H9 (cell line): ENCODE measurements at places on chromosomes 16 and 17. TPM values are rescaled to one million over a fixed set of nuclear protein-coding genes. Genes with fewer than 3 reads are reported as not detected.

The CACNG4 gene
- 6.0 and 6.3 TPM in 2 replicates for total RNA-seq

The CTRL gene
- total RNA-seq: 2.7 and 3.3 TPM in 2 replicates

The OTOA gene
- 0.11 and 0.13 TPM in 2 replicates for total RNA-seq

The RPGRIP1L gene
- total RNA-seq: 11.7 and 12.1 TPM in 2 replicates

The EPOP gene
- total RNA-seq: 5.9 and 6.1 TPM in 2 replicates

The ZNF778 gene
- total RNA-seq: 16.4 and 17.5 TPM in 2 replicates

DNA sequence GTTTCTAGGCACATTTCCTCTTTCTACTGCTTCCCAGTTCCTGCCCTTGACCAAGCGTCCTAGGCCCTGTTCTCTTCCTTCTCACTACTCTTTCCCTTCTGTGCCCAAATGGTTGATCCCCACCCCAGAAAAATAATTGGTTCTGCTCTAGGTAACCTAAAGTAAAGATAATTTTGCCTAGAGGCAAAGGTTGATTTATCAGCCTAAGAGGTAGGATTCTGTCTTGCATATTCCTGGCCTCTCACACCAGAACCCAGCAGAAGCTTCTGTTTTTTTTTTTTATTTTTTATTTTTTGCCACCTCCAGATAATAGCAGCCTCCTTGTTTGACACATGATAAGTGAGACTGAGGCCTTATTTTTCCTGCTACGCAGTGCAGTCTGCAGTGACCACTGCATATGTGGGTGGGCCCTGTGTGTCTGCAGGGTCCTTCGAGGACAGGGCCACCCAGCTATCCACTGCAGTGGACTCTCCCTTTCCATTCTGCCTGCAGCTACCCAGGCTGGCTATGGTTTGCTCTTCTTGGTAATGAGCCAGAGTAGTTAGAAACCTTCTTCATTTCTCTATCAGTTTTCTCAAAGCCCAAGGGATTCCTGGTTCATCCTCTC, 701 bp downstream of the PIPOX start:
- H3K4me1 ChIP-seq: peaks cover 15% of the 10 kb centered on the region
- H3K4me3 ChIP-seq: peak overlapping the region; percentile 47; the same call in 1 of the 2 replicates
- H3K36me3 ChIP-seq: peaks cover 6% of the 10 kb centered on the region; the same call in 2 of the 3 replicates

DNA sequence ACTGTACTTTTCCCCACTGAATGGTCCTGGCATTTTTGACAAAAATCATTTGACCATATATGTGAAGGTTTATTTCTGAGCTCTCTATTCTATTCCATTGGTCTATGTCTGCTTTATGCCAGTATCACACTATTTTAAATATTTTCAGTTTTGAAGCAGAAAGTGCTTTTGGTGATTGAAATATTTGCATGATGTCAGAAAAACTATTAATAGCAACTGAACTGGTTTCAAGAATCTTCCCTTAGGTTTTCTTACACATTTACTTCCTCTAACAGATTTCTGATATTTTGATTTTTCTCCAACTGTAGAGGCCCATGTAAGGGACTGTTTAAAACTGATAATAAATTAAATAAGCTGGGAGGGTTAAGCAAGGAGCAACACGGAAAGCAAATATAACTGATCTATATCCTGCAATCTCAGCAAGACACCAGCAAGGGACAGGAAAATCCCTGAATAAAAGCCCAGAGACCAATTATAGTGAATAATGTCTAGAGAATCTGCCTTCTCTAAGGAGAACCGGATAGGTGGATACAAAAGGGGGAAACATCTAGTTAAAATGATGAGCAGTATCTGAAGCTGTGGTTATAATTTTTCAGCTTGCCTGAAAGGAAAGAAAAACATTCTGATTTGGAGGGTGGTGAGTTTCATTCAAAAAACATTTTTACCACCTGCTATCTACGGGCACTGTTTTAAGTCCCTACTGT, 80.9 kb upstream of the STAC2 start:
- H3K4me3 ChIP-seq: no peak overlapping the region
- H3K36me3 ChIP-seq: peaks cover 5% of the 10 kb centered on the region
- H3K27me3 ChIP-seq: no peaks in the 10 kb centered on the region
- H3K4me1 ChIP-seq: no peaks in the 10 kb centered on the region
- H3K27ac ChIP-seq: no peak overlapping the region

DNA sequence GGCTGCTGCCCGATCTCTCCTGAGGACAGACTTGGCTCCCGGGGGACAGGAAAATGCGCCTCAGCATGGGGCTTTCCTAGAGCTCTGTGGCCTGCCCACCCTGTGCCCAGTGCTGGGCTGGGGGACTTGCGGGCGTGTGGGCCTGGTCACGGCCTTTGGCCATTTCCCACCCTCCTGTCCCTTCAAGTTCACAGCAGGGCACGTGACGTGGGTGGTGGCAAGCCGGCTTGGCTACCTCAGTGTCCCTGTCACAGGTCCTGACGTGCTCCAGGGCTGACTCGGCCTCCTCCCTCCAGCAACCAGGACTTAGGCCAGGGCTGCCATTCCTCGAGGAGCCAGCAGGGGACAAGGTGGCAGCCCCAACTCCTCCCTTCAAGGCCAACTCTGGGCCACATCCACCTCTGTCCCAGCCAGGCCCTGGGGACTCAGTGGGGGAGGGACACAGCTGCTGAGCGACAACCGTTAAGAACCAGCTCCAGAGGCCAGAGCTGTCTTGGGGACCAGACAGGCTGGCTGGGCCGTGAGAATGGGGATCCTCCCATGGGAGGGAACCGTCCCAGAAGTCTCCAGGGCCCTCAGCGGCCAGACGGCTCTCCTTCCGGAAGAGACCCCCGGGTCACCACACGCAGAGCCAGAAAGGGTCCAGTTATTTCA, 981 bp upstream of the UNC13D start:
- H3K27me3 ChIP-seq: no peaks in the 10 kb centered on the region
- peak; percentile 96 for DNase-seq
- H3K4me3 ChIP-seq: no peak overlapping the region; the same call in 2 of the 3 replicates
- peaks cover 44% of the 10 kb centered on the region for H3K36me3 ChIP-seq
- no peak overlapping the region for H3K27ac ChIP-seq
- H3K4me1 ChIP-seq: no peaks in the 10 kb centered on the region

- no peaks in the 10 kb centered on the region for H3K27me3 ChIP-seq
- H3K36me3 ChIP-seq: no peaks in the 10 kb centered on the region
- no peak for DNase-seq
- peaks cover 4% of the 10 kb centered on the region; the same call in 1 of the 2 replicates for H3K4me1 ChIP-seq
- H3K4me3 ChIP-seq: no peak overlapping the region
These were observed 107.3 kb downstream of the SDK2 start for GRCh38 chr17:73536700-73537605.

GRCh38 chr17:33940769-33941370, 314.2 kb upstream of the CCL2 start:
- H3K36me3 ChIP-seq: no peaks in the 10 kb centered on the region
- no peak overlapping the region for H3K27ac ChIP-seq
- H3K4me3 ChIP-seq: no peak overlapping the region
- H3K27me3 ChIP-seq: no peaks in the 10 kb centered on the region
- H3K4me1 ChIP-seq: no peaks in the 10 kb centered on the region
- DNase-seq: no peak

DNA sequence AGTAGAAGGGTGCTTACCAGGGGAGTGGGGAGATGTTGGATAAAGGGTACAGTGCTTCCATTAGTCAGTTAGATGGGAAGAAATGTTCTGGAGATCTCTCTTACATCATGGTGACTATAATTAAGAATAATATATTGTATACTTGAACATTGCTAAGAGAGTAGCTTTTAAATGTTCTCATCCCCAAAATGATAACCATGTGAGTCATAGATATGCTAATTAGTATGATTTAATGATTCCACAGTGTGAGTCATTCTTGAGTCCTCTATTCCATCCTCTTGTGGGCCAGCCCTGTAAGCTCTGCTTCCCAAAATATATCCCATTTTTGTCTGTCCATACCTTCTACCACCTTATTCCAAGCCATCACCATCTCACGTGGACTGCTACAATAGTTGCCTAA, 80.6 kb upstream of the CDH11 start:
- H3K27ac ChIP-seq: no peak overlapping the region
- H3K36me3 ChIP-seq: no peaks in the 10 kb centered on the region
- DNase-seq: no peak
- no peak overlapping the region for H3K4me3 ChIP-seq
- H3K4me1 ChIP-seq: no peaks in the 10 kb centered on the region

- H3K36me3 ChIP-seq: peaks cover 65% of the 10 kb centered on the region; the same call in 2 of the 3 replicates
- no peak for DNase-seq
- no peak overlapping the region for H3K27ac ChIP-seq
- no peak overlapping the region for H3K4me3 ChIP-seq
- H3K27me3 ChIP-seq: no peaks in the 10 kb centered on the region
These were observed 24.3 kb downstream of the METTL22 start for GRCh38 chr16:8645831-8646230.

GRCh38 chr17:64357191-64357981, 33.3 kb downstream of the PECAM1 start:
- H3K27ac ChIP-seq: no peak overlapping the region
- no peaks in the 10 kb centered on the region for H3K36me3 ChIP-seq
- no peak overlapping the region for H3K4me3 ChIP-seq
- H3K27me3 ChIP-seq: no peaks in the 10 kb centered on the region
- peak; percentile 46 for DNase-seq
- H3K4me1 ChIP-seq: no peaks in the 10 kb centered on the region

DNA sequence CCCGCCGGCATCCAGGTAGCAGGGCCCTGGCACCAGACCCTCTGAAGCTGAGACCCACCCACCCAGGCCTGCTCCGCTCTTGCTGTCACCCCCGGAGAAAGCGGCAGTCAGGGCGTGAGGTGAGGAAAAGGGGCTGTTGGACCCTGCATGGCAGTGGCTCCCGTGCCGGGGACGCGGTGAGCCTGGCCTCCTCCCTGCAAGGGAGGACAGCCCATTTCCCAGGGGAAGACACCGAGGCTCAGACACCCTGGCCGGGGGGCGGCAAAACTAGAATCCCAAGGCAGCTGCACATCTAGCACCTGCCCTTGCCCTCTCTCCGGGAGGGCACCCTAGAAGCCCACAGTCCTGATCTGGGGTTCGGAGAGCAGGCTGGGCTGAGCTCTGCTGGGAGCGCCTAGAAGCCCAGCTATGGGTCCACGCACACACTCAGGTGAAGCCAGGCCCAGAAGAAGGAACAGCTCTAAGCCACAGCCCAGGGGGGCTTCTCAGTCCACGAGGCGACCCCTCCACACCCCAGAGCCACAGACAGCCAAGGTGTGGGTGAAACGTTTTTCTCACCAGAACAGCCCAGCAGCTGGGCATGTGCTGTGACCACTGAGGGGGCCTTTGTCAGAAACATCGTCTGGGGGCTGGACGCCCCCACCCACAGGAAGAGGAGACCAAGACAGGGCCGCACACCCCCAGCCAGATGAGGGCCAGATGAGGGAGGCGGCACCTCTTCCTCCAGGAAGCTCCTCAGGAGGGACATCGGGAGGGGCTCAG, 22.4 kb downstream of the SLC7A5 start:
- peaks cover 71% of the 10 kb centered on the region for H3K36me3 ChIP-seq
- no peak overlapping the region for H3K4me3 ChIP-seq
- H3K4me1 ChIP-seq: no peaks in the 10 kb centered on the region; the same call in 1 of the 2 replicates
- H3K27ac ChIP-seq: no peak overlapping the region

DNA sequence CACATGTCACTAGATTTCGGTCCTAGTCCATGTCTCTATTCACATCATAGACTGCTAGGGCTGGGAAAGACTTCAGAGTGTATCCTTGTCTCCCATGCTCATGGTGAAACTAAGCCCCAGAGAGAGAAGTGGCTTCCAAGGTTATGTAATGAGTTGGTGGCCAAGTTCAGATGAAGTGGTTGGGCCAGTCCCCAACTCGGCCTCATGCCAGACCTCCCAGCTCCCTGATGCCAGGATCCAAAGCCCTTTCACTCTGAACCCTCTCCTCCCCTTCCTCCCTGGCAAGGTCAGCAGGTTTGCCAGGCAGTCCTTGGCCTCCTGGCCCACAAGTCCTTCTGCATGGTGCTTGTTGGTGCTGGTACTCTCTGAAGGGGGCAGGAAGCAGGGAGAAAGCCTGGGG, 189.7 kb downstream of the AXIN2 start:
- H3K27ac ChIP-seq: no peak overlapping the region
- no peaks in the 10 kb centered on the region for H3K27me3 ChIP-seq
- no peaks in the 10 kb centered on the region for H3K36me3 ChIP-seq
- DNase-seq: no peak

DNA sequence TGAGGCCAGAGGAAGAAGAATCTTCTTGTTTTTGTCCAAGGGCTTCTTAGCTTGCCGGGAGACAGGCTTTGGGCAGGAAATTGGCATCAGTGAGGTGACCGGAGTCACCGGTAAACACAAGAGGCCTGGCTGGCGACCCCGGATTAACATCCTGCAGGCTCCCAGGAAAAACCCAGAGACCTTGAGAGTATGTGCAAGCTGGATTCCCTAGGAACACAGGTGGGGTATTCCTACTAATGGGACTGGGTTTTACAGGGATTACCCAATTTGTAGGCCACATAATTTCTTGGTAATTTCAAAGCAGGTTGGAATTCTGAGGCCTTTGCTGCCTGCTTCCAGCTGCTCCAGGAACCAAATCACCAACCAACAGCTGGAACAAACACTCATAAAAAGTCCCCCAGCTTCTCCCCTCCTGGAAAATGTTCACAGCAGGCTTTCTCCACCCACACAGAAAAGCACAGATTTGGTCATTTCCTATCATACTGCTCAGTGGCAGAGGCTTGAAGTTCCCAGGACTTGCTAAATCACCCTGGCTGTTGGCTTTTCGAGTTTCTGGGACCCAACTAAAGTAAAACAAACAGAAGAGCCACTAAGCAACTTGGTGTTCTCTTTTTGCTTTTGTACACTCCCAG, 258.8 kb downstream of the IRF8 start:
- no peaks in the 10 kb centered on the region for H3K4me1 ChIP-seq
- no peak overlapping the region for H3K27ac ChIP-seq
- DNase-seq: no peak
- no peak overlapping the region for H3K4me3 ChIP-seq

GRCh38 chr17:8922451-8922850, 43.1 kb downstream of the PIK3R5 start:
- no peak overlapping the region for H3K4me3 ChIP-seq
- no peaks in the 10 kb centered on the region for H3K4me1 ChIP-seq
- H3K36me3 ChIP-seq: no peaks in the 10 kb centered on the region
- no peak overlapping the region for H3K27ac ChIP-seq
- no peak for DNase-seq
- no peaks in the 10 kb centered on the region for H3K27me3 ChIP-seq

GRCh38 chr17:30369995-30370394, 8.7 kb upstream of the CPD start:
- DNase-seq: no peak
- H3K36me3 ChIP-seq: no peaks in the 10 kb centered on the region

- no peaks in the 10 kb centered on the region for H3K36me3 ChIP-seq
- H3K27ac ChIP-seq: no peak overlapping the region
These were observed 769 bp downstream of the CD19 start for GRCh38 chr16:28932339-28933141.
